Glutamatergic neuron (in vitro differentiated cells): ENCODE measurements at places on chromosomes 16 and 17.

GRCh38 chr17:9322326-9322725 is 253.3 kb downstream of the STX8 start:
- peaks cover 8% of the 10 kb centered on the region for H3K36me3 ChIP-seq
- H3K4me1 ChIP-seq = peaks cover 6% of the 10 kb centered on the region
- no peak overlapping the region for H3K27ac ChIP-seq
- no peak overlapping the region for H3K4me3 ChIP-seq

DNA sequence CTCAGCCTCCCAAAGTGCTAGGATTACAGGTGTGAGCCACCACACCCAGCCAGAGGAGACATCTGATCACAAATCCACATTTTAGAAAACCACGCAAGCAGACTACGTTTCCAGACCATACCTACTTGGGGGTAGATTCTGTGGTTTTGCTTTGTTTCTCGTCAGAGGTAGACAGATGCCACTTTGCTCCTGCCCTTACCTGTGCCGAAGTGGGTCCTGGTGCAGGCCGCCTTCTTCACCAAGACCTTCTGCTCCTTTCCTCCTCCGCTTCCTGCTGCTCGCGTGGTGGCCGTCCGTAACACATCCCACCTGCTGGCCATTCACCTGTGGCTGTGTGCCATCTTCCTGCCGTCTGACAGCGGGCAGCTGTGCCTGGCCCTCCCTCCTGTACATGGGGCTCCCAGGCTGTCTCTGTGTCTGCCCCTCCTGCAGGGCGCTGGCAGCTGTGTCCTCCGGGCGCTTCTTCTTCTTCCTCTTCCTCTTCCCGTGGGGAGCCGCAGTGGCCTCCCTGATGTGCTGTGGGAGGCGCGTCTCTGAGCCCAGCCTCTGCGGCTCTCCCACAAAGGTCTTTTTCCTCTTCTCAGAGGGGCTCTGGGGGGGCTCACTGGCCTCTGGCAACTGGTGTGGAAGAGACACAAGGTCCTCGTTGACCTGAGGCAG is 21.2 kb upstream of the CYTH1 start:
- peaks cover 3% of the 10 kb centered on the region for H3K27me3 ChIP-seq
- peaks cover 2% of the 10 kb centered on the region for H3K4me1 ChIP-seq
- peaks cover 8% of the 10 kb centered on the region for H3K36me3 ChIP-seq
- no peak for DNase-seq
- no peak overlapping the region for H3K4me3 ChIP-seq

DNA sequence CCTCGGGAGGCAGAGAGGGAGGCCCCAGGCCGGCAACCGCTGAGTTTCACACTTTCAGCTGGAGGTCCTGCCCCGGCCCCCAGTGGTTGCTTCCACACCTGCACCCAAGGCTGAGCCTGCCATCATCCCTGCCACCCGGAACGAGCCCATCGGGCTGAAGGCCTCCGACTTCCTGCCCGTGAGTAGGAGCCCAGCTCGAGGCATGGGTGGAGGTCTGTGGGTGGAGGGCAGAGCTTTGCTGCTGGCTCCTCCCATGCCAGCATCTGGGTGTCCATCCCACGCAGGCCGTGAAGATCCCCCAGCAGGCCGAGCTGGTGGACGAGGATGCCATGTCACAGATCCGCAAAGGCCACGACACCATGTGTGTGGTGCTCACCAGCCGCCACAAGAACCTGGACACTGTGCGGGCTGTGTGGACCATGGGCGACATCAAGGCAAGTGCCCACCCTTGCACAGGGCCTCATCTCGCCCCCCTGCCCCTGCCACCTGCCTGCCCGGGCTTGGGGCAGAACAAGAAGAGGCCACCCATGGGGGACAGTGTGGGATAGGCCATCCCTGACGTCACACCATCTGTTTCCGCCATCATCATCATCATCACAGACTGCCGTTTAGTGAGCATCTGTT is 19.6 kb downstream of the KATNB1 start:
- H3K27me3 ChIP-seq = peaks cover 8% of the 10 kb centered on the region
- H3K27ac ChIP-seq = no peak overlapping the region
- H3K4me1 ChIP-seq = peaks cover 8% of the 10 kb centered on the region

DNA sequence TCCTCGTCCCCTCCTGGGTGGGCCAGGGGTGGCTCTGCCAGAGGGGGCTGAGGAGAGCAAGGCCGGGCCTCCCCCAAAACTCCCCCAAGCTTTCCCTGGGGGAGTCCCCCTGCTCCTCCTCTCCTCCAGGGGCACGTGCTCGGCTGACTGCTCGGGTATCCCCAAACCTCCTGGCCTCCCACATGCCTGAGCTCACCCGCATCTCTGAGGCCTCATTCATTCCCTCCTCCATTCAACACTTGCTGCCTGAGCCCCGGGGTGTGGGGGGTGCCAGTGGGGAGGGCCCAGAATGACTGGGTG is 83.1 kb downstream of the RTN4RL1 start:
- peaks cover 25% of the 10 kb centered on the region for H3K4me1 ChIP-seq
- H3K4me3 ChIP-seq = no peak overlapping the region
- H3K27ac ChIP-seq = no peak overlapping the region
- no peak for DNase-seq
- H3K27me3 ChIP-seq = peaks cover 21% of the 10 kb centered on the region
- peaks cover 5% of the 10 kb centered on the region for H3K36me3 ChIP-seq

DNA sequence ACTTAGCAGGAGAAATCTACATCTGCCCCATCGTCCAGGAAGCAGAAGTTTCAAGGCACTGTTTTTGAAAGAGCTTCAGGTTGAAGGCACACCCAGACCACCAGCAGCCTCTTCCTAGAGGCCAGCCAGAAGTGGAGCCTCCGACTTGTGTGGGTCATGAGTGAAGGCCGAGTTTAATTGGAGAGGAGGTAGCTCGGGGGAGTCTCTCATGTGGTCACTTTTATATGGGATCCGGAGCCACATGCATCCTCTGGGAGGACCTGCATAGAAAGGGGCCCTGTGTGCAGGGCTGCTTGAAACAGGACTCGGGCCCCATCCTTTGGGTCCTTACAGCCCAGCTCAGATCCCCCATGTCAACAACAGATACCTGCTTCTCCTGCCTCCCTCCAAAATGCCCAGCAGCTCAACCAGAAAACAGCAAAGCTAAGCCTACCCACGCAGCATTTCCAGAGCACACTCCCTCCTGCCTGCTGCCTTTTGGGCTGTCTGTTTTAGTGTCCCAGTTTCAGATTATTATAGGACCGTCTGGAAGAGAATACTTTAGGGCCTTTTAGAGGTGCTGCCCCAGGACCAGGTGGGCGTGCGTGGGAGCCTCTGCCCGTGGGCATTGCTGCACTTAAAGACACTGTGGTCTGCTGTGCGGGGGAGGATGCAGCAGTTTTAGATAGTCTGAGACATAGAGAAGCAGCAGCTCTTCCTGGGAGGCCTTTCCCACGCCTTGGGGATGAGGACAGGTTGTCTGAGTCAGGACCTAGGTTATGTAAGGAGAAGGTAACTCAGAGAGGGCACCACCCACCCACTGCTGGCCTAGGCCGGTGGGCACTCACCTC is 29.5 kb downstream of the MPRIP start:
- peak overlapping the region; percentile 15 for H3K4me3 ChIP-seq
- no peak overlapping the region for H3K27ac ChIP-seq
- H3K27me3 ChIP-seq = peaks cover 12% of the 10 kb centered on the region
- DNase-seq = peak; percentile 11

- H3K4me3 ChIP-seq = no peak overlapping the region
- H3K27ac ChIP-seq = no peak overlapping the region
- H3K4me1 ChIP-seq = peaks cover 12% of the 10 kb centered on the region
- H3K36me3 ChIP-seq = no peaks in the 10 kb centered on the region
- no peak for DNase-seq
These were observed 1.5 kb upstream of the NHERF1 start for GRCh38 chr17:74746922-74747321.

- H3K27me3 ChIP-seq = peaks cover 10% of the 10 kb centered on the region
- no peak for DNase-seq
- no peak overlapping the region for H3K27ac ChIP-seq
- no peaks in the 10 kb centered on the region for H3K4me1 ChIP-seq
- peaks cover 5% of the 10 kb centered on the region for H3K36me3 ChIP-seq
These were observed 55.6 kb upstream of the GNG13 start for GRCh38 chr16:856101-856500.

GRCh38 chr17:79306424-79307318 is 232.0 kb downstream of the ENGASE start:
- peaks cover 29% of the 10 kb centered on the region for H3K4me1 ChIP-seq
- H3K36me3 ChIP-seq = no peaks in the 10 kb centered on the region
- H3K27ac ChIP-seq = no peak overlapping the region
- DNase-seq = no peak
- H3K27me3 ChIP-seq = peaks cover 16% of the 10 kb centered on the region

DNA sequence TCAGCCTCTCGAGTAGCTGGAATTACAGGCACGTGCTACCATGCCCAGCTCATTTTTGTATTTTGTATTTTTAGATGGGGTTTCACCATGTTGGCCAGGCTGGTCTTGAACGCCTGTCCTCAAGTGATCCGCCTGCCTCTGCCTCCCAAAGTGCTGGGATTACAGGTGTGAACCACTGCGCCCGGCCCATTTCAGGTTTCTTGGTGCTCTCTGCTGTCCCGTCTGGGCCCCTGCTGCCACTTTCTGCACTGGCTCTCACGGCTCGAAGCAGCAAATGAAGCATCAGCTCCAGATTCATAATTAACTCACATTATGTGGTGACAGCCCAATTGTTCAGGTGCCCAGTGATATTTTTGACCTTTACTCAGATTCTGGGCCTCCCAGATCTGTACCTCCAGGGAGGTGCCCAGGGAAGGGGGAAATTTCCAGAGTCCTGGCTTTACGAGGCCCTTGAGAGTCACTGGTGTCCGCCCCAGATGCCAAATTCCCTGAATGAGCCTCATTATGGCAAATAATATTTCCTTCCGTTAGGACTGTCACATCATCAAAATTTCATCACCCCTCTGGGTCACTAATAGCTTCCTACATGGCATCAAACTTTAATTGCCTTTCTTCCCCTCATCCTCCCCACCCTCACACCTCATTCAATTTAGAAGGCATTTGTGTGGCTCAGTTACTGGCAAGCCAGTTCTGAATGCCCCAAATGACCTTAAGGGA is 9.0 kb downstream of the SDK2 start:
- DNase-seq = no peak
- peaks cover 9% of the 10 kb centered on the region for H3K27me3 ChIP-seq
- peaks cover 8% of the 10 kb centered on the region for H3K4me1 ChIP-seq
- no peak overlapping the region for H3K4me3 ChIP-seq
- peaks cover 4% of the 10 kb centered on the region for H3K36me3 ChIP-seq
- peak overlapping the region; percentile 8 for H3K27ac ChIP-seq

GRCh38 chr17:14011740-14012405 is 57.4 kb upstream of the COX10 start:
- H3K4me3 ChIP-seq = no peak overlapping the region
- no peak for DNase-seq
- H3K36me3 ChIP-seq = no peaks in the 10 kb centered on the region
